Kidney epithelial cell (primary cell): ENCODE measurements at places on chromosomes 5 and 9. TPM values are rescaled to one million over a fixed set of nuclear protein-coding genes. Genes with fewer than 3 reads are reported as not detected.

- DNase-seq: no peak
These were observed 25.4 kb downstream of the EPB41L4B start for GRCh38 chr9:109295221-109296130.

The PPP2R2B gene
- total RNA-seq: 0.62 and 1.2 TPM in 2 replicates

The SLC6A3 gene
- total RNA-seq: not detected in 2 replicates

DNA sequence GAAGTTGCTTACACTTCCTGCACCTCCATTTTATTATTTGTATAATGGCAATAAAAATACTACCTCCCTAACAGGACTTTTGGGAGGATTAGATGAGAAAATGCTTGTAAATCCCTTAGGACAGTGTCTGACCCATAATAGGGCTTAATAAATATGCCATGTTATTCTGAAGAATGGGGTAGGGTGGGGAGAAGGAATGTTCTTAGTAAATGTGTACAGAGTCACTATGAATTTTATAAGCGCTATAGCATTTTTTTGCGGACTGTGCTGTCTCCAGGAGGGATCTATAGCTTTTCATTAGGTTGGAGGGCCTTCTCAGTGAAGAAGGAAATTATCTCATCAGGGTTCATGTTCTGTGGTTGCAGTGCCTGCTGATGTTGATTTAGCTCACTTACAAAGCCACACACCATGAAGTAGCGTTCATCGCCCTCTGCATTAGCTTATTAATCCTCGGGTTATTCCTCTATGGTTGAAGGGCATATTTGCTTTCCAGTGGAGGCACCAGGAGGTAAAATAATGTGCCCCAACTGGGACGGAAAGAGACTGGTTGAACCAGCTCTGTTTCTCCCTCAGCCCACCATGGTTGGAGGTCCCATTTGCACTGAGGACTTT, 497.1 kb downstream of the ARHGEF28 start:
- no peak for DNase-seq

DNA sequence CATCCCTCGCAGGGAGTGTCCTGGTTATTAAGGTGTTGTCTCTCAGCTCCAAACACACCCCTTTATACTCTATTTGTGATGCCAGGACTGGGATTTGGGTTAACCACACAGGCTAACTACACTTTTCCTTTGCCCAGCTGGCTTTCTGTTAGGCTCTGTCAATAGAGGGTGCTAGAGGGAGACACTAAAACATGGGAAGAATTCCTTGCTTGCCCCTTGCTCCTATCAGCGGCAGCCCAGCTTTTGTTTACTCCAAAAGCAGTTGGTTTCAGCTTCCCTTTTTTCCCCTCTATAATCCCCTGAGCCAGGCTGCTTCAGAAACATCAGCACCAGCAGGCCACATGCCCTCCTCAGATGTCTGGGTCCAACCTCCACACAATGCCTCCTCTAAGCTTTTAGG, 297.1 kb downstream of the KCTD16 start:
- DNase-seq: peak; percentile 18

DNA sequence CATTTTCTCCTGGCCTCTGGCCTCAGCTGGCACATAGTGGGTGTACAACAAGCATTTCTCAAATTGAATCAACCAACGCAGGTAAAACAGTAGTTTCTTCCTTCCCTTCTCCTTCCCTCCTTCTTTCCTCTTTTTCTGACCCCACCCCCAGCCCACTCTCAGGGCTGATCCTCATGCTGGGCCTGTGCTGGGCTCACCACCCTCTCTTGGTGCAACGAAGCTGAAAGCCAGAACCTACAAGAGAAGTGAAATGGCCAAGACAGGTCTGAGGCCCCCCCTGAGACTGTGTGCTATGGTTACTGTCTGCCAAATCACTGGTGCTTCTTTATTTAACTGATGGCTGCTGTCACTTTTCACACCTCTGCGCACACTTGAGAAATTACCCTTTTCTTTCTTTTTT, 53.0 kb upstream of the BOD1 start:
- no peak for DNase-seq

DNA sequence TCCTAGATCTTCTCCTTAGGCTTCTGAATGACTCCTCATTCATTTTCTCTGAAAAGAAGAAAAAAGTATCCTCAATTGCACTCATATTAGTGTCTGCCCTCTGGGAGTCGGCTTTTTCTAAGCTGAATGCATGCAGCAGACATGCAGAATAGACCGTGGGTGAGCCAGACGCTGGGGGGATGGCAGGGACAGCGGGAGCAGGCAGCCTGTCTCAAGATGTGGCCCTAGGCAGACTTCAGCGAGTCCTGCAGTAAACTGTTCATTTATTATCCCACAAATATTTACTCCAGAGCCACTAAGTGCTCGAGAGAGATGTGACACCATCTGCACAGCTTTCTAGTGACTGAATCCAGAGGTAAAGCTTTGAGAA, 164.9 kb upstream of the RAI14 start:
- DNase-seq: no peak

The PLAC8L1 gene
- not detected in 2 replicates for total RNA-seq

DNA sequence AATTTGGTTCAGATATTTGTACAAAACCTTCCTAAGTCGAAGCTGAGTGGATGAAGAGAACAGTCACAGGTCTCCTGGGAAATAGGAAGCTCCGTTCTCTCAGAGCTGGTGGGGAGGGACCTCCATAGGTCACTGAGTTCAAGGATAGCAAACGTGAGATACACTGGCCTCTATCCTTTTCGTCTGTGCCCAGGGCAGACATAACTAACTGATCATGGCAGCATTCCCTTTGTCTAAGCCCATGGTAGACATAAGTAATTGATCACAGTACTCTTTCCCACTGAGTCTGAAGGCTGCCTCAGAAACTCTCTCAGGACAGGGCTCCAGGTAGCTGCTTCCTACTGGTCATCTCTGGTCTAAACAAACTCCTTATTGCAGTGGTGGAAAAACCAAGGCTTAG, 12.3 kb upstream of the CORO2A start:
- no peak for DNase-seq

The SLC45A2 gene
- total RNA-seq: not detected in 2 replicates

DNA sequence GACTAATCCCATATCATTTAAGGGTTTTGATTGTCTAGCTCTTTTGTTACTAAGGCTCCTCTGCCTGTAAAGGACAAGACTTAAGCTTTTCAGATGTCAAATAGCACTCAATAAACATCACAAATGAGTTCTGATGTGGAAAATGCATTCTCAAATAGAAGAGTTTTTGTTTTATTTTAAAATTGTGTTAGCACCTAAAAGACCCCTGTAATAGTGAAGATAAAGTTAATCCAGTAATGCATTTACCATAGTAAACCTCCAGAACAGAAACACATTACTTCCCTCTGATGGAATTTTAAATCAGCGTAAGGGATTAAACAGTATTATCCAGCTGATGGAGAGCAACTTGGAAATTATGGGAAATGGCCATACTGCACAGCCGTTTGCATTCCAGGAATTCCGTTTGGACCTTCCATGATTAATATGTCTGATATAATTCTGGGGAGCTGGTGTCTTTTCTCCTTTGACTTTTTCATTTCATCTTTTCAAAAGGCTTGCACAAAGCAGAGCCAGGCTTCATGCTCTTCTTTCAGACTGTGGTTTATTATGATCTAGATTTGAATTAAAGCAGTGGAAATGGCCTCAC, 105.6 kb downstream of the PPP2R2B start:
- no peak for DNase-seq

- DNase-seq: no peak
These were observed 433.4 kb upstream of the BRINP1 start for GRCh38 chr9:119802621-119803020.

GRCh38 chr9:75880618-75881017, 9.9 kb upstream of the PCSK5 start:
- DNase-seq: no peak

DNA sequence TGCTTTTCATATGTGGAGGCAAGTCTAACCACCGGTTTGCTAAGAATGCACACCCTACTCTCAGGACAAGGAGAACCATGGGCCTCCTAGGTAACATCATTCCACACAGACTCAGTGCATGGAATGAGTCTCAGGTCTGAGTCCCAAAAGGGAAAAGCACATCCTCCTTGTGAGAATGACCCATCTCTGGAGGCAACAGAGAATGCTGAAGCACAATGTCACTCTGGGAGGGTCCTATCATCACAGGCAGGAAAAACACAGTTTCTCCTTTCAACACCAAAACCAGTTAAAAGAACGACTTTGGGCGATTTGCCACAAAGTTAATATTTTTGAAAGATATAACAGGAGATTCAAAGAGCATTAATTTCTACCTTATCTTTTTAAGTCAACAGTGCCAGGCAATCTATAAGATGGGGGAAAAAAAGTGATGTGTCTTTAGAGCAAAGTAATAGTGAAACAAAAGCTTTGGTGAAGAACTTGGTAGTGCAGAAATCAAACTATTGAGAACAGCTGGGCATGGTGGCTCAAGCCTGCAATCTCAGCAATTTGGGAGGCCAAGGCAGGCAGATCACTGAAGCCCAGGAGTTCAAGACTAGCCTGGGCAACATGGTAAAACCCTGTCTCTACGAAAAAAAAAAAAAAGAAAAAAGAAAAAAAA, 97.3 kb downstream of the OXCT1 start:
- no peak for DNase-seq

DNA sequence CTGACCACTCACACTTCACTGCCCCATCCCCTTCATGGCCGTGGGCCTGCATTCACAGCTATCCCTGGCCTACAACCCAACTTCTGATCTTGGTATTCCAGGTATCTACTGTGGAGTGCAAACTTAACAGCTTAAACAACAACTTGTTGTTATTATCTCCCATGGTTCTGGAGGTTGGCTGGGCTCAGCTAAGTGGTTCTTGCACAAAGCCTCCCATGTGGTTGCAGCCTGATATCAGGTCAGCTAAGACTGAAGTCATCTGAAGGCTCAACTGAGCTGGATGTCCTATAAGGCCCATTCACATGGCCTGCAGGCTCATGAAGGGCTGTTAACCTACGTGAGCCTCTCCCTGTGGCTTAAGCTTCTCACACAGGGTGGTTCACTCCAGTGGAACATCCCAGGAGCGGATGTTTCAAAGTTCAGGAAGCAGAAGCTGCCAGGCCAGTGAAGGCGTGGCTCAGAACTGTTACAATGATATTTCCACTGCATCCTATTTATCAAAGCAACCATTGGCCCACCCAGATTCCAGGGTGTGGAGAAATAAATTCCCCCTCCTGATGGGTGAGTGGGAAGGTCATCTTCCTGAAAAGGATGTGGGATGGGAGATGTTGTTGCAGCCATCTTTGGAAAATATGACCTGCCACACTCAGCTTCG, 30.0 kb upstream of the TRIO start:
- no peak for DNase-seq

DNA sequence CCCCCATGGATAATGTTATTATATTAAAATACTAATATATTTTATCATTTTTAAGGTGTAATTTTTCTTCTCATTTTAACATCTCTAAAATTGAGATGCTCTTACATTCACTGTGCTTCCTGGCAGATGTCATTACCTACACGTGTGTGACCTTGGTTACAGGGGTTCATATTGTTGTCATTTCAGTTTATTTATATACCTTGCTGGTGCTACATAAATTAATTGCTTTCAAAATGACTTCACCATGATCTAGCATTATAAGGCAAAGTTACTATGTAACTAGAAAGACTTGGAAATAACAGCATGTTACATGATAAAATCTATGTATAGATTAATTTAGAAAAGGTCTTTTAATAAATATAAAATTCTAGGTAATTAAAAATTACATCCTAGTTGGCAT, 60.9 kb downstream of the ARHGEF28 start:
- DNase-seq: no peak

DNA sequence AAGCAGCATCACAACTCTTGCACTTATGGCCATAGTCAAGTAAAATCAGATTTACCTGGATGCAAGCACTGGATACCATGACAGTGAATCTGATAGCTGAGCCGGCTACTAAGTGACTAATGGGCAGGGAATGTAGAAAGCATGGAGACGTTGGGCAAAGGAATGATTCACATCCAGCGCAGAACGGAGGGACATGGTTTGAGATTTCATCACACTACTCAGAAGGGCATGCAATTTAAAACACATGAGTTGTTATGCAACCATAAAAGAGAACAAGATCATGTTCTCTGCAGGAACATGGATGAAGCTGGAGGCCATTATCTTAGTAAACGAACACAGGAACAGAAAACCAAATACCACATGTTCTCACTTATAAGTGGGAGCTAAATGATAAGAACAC, 169.1 kb upstream of the PIK3R1 start:
- peak; percentile 96 for DNase-seq

The ARL10 gene
- total RNA-seq: 8.8 and 18.5 TPM in 2 replicates

DNA sequence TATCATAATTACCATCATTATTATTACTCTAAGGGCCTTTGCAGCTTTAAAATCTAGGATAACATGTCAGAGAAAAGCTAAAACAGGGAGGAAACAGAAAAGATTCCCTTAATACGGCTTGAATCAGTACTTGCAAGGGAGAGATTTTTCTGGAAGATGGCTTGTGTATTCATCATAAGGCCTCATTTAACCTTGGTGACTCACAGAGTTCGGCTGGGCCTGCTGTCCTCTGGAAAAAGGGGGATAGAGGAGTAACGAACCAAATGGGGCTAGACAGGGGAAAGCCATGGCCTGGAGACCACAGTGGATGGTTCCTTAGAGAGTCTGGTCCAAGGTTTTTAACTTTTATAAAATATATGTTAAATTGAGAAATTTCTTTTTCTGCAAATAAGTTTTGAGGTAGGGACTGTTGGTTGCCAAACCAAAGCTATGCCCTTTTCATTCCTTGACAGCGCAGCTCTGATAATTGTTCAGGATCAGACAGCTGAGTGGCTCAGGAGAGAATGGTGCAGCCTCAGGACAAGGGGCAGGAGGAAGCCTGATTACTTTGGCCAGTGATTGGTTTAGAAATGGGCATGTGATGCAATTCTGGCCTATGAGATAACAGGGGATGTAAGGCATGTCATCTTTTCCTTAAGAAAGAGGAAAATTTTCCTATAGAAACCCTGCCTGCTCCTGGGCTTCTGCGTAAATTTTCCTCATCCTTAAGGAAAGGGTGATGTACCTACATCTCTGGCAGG, 25.6 kb upstream of the GSN start:
- no peak for DNase-seq

- DNase-seq: no peak
These were observed 80.0 kb downstream of the MEGF10 start for GRCh38 chr5:127370631-127371030.

DNA sequence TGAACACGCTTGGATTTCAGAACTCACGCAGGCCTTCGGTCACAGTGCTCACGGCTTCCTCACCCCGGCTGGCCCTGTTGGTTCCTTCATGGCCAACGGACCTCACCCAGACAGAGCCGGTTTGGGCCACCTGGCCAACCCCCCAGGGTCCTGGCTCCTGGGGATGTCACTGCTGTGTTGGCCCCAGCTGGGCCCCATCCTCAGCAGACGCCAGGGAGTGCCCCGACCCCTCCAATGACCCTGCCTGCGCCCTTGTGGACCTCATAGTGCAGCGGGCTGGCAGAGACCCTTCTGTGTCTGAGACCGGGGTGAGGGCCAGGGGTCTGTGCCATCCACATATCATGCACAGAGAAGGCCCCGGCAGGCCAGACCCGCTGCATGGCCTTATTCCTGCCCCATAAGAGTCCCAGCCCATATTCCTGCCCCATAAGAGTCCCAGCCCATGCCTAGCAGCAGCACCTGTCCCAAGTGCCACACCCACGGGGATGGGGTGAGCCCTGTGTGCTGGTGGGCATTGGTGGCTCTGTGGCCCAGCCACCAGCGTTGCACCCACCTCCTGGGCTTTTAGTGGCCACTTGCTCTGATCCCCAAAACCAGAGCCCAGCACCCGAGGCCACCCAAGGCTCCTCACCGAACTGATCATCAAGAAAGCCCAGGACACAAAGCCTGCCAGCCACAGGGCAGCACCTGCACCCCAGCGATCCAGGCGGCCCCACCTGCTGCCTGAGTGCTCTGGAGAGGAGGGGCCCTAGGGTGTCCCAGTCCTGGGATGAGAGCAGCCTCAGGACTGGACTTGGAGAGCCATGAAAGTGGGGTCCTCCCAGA, 1.3 kb upstream of the LPCAT1 start:
- no peak for DNase-seq

- no peak for DNase-seq
These were observed 122.2 kb upstream of the ITGA1 start for GRCh38 chr5:52665559-52665958.
